H4 (cell line): ENCODE measurements at places on chromosomes 6 and 20. TPM values are rescaled to one million over a fixed set of nuclear protein-coding genes. Genes with fewer than 3 reads are reported as not detected.

DNA sequence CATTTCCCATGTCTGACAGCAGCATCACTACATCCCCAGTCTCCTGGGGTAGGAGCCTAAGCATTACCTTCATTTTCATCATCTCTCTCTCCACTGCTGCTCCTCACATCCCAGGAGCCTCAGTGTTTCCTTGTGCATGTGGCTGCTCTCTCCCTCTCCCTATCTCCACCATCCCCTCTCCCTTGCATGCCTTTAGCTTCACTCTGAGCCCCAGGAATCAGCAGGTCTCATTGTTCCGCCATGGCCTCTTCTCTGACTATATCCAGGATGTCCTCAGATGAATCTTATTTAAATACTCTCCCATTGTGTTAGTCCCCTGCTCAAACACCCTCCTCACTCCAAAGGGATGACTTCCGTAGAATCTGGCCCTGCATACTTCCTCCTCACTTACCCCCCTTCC lies 79.4 kb downstream of the FAXC start:
- no peak for DNase-seq

- no peak for DNase-seq
Measured at GRCh38 chr6:144350528-144350880, 65.4 kb downstream of the UTRN start.

SEC23B gene
- total RNA-seq, result 45.8 and 50.2 TPM in 2 replicates

SDCBP2 gene
- total RNA-seq, result 0.29 and 0.56 TPM in 2 replicates

RIMS1 gene
- 4.4 and 6.7 TPM in 2 replicates for total RNA-seq

POM121L2 gene
- total RNA-seq, result not detected in 2 replicates

SSTR4 gene
- total RNA-seq, result not detected in 2 replicates

GRCh38 chr20:48901326-48901725 lies 20.2 kb upstream of the ARFGEF2 start:
- no peak for DNase-seq

PDCD2 gene
- 56.3 and 68.0 TPM in 2 replicates for total RNA-seq

- no peak for DNase-seq
Measured at GRCh38 chr6:163438940-163439335, 24.4 kb downstream of the QKI start.

GRCh38 chr6:35774116-35774794 lies 2.1 kb upstream of the CLPSL2 start:
- DNase-seq, result no peak

TP53TG5 gene
- total RNA-seq, result not detected in 2 replicates

GRCh38 chr20:37535443-37536132 lies 7.9 kb upstream of the BLCAP start:
- no peak for DNase-seq

SAMD5 gene
- 0.84 and 2.1 TPM in 2 replicates for total RNA-seq

DNA sequence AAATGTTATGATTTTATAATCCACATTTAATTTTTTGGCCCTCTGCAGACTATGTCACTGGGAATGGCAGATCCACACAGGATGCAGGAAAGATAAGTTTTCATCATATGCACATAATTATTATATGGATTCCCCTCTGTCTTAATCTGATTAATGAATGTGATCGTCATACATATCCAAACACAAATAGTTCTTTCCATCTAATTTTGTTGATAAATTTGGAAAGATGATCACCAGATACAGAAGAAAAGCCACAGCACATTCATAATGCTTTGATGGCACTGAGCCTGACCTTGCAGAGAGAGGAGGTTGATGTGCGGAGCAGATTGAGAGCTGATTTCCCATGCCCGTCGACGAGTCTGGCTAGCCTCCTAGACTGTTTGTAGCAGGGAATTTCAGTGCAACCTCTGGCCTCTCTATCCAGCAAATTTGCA lies 471.5 kb downstream of the EPM2A start:
- DNase-seq, result no peak

GRCh38 chr6:85404564-85405174 lies 45.2 kb upstream of the NT5E start:
- peak; percentile 51 for DNase-seq

RALGAPA2 gene
- 2.4 and 4.5 TPM in 2 replicates for total RNA-seq

GRCh38 chr6:163419413-163420288 lies 5.1 kb downstream of the QKI start:
- DNase-seq, result no peak

DNA sequence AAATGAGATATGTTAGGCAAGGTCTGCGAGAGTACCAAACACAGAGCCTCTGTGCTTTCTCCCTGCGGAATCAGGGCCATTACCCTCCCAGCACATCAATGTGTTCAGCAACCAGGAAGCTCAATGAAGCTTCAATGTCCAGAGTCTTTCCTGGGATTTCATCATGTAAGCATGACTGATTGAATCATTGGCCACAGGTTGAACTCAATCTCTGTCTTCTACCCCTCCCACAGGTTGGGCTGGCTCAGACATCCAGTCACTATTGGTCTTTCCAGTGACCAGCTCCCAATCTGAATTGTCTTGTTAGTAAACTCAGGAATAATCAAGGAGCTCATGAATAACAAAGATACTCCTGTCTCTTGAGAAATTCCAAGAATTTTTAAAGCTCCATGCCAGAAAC lies 2.7 kb upstream of the DTD1 start:
- DNase-seq, result peak; percentile 48

- no peak for DNase-seq
Measured at GRCh38 chr6:42745083-42745639, 742 bp downstream of the TBCC start.

DNA sequence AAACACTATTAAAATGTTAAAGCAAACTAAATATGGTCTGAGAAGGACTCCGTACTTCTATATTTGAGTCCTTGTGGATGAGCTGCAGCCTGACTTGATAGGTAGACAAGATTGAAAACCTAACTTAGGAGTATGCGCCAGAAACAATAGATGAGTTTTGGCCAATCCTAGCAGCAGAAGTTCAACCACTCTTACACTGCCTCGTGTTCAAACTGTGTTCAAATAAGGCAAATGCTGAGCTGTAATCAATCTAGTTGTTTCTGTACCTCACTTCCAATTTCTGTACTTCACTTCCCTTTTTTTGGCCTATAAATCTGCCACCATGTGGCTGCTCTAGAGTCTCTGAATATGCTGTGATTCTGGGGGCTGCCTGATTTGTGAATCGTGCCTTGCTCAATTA lies 13.2 kb upstream of the SERINC1 start:
- DNase-seq, result no peak

DNA sequence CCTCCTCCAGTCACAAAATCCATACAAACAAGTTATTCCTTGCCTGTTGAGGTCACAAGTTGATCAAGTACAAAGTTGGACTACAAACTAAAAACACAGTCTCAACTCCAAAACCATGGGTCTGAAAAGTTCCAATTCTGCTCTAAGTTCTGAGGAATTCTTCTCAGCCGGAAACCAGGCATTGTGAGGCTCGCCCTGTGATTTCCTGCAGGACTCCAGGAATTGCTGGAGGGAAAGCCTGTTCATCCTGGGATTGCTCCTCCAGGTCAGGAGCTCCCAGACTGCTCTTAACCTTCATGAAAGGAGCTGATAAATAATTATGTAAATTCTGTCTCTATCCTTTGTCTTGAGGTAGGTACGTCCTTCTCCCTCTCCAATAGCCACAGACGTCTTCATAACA lies 8.5 kb downstream of the TRAM2 start:
- DNase-seq, result no peak

ANKRD66 gene
- total RNA-seq, result not detected in 2 replicates

GRCh38 chr6:164925681-164926530 lies 383.5 kb downstream of the C6orf118 start:
- no peak for DNase-seq

DNA sequence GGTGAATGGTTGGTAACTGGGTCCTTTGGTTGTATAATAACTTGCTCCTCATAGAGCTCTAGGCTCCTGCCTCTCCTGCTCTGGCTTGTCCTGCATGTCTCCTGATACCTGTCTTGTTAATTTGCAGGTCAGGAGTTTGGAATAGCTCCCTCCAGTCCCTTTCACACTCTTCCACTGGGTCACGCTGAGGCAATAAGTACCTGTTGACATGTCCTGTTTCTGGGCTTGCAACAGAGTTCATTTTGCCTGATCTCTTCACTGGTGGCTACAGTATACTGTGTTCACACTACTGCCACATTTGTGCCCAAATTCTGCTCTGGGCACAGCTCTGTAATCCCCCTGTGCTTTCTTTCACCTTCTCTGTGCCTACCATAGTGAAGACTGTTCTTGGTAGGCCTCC lies 25.4 kb upstream of the C20orf144 start:
- DNase-seq, result no peak

SYCP2L gene
- total RNA-seq, result 0.39 and 1.5 TPM in 2 replicates

DNA sequence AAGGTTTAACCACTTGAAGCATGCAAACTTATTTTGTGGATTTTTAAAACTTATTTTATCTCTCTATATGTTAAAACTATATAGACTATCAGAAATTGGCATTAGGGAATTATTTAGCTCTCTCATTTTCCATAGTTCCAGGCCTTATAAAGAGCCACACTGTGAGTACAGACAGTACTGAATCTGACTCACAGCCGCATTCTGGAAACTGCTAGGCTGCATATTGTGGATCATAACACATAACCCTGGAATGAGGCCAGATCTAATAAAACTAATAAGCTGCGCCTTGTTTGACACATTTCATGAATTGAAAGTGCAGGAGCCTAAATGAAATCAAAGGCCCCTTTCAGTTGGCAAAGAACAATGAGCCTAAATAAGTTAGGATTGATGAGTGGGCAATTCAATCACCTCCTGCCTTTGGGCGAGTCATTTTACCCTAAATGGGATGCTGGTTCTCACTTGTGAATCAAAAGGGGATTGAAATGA lies 308.4 kb downstream of the PACRG start:
- no peak for DNase-seq

EYS gene
- 0.17 TPM in 1 of 2 replicates, not detected in the other for total RNA-seq

- DNase-seq, result no peak
Measured at GRCh38 chr6:154933181-154933827, 61.8 kb upstream of the TIAM2 start.
